ENCODE measurements at places on chromosomes 4 and X.

- no peak for DNase-seq
These were observed 44.1 kb upstream of the CLDN24 start for GRCh38 chr4:183366206-183366835.

DNA sequence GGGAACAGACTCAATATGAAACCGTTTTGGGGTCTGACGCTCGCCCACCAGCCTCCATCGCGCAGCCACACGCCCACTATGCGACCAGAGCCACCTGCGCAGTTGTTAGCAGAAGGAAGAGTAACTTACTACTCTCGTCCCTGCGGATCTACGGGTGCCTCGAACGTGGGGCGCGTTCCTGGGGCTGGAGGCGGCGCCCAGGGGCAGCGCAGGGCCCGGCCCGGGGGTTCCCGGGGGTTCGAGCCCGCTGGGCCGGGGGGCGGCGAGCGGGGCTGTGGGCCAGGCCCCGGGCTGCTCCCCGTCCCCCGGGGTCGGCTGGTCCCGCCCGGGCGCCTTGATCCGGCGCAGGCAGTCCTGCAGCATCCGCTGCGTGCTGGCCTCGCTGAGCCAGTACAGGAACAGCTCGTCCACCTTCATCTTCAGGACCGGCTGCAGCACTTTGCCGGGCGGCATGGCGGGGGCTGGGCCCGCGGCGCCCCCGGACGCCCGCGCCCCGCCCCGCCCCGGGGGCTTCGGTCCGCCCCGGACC lies 404 bp downstream of the PPP2R3B start:
- no peak for DNase-seq

DNA sequence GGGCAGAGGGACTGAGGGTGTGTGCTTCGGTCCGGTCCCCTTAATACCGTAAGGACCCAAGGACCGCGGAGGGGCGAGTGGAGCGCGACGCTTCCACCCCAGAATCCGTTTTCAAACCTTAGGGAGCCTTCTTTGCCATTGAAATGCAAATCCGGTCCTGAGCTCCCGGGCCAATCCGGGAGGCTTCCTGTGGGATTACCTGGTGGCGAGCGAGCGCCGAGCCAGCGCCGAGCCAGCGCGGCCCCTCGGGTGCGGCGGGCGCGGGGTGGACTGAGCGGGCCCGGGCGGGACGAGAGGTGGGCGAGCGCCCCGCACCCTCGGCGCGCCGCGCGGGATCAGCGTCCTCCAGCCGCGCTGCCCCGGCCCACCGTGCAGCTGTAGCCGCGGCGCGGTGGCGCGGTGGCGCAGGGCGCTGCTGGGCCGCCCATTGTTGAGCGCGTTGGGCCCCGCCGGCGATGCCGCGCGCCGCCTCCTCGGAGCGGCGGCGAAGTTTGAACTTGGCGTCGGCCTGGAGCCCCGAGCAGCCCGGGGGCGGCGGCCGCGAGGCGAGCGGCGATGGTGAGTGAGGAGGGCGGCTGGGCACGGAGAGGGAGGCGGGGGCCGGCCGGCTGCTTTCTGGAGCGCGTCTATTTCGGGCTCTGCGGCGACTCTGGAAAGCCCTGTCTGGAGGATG lies 208.7 kb downstream of the SOWAHB start:
- no peak for DNase-seq

- DNase-seq, result no peak
These were observed 19.7 kb upstream of the LRBA start for GRCh38 chr4:151034829-151035228.

DNA sequence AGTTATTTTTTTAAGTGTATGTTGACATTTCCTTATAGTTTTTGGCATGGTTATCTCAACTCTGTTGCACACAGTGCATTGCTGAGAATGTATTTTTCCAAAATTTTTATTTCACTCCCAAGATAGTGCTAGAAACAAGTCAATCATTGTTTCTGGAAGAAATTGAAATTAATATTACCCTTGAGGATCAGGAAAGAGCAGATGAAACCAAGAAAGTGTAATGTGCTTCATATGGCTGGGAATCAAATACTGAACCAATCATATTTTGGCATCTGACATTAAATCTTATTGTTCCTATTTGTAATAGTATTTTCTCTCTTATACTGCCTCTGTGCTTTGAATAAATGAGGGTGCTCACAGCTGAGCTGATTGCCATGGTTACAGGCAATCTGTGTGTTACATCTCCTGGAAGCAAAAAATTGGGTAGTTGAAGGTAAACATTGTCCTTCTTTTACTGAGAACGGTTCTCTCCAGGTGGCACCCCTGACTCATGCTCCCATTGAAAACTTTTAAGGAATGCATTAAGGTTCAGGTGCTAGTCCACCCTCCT lies 358.2 kb upstream of the NR3C2 start:
- DNase-seq, result no peak

DNA sequence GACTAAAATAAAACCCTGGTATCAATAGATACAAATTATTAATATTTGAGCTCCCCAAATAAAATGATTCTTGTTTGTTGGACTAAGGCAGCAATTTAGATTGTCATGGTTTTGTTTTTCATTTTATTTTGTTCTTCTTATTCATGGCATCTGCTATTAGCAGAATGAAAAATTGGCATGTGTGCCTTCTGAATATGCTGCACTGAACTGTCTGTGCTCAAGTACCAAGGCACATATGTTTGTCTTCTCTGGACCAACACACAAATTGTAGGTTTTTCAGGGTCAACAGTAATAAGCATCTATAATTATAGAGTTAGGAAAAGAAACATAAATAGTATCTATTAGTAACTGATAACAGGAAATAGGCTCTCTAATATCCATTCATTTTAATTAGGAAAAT lies 121.1 kb downstream of the BANK1 start:
- no peak for DNase-seq

- no peak for DNase-seq
These were observed 156.9 kb downstream of the AFAP1 start for GRCh38 chr4:7782783-7783182.

DNA sequence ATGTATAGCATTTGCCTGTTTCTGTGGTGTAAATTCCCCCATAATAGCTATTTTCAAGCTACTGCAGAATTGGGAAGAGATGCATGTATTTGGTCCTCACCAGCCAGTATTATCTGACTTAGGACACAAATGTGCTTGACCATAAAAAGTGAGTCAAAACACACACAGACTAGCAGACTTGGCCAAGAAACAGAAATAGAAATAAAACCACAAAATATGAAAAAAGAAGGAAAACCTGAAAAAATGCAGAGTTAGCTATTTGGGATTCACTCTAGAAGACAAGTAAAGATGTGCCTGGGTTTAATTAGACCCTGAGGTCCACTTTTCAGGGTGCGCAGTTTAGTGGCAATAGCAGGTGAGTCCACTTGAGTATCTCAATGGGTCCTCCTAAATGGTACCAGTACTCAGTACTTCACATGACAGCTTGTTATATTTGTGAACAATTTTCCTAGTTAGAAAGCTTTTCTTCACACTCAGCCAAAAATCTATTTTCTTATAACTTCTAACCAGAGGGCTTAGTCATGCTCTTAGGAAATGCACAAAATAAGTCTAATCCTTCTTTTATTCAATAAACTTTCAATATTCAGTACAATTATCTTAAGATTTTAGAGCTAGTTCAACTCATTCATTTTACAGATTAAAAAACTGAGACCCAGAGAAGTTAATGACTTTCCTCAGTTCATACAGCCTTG lies 108.7 kb upstream of the JADE1 start:
- no peak for DNase-seq

DNA sequence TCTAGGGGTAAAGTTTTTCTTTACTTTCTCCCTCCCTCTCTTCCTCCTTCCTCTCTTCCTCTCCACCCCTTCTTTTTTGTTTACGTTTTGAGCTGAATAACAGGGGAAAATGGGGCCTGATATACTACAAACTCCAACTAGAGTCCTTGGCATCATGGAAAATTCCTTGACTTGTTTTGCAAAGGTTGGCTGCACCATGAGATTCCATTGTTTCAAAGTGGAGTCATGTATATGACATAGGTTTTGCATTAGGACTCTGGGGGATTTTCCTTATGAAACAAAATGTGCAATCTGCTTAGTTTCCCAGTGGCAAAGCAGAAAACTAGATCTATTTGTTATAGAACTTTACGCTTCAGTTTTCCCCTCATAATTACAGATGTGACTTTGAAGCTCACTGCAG lies 233.5 kb upstream of the PGRMC2 start:
- no peak for DNase-seq

- peak; percentile 33 for DNase-seq
These were observed 34.9 kb downstream of the FTHL17 start for GRCh38 chrX:31036895-31037294.

- DNase-seq, result peak; percentile 42
These were observed 729 bp upstream of the IRF2 start for GRCh38 chr4:184475096-184475461.

GRCh38 chr4:79227860-79228259 lies 98.0 kb downstream of the NAA11 start:
- DNase-seq, result no peak

GRCh38 chr4:21184788-21185187 lies 484.5 kb downstream of the PACRGL start:
- no peak for DNase-seq

DNA sequence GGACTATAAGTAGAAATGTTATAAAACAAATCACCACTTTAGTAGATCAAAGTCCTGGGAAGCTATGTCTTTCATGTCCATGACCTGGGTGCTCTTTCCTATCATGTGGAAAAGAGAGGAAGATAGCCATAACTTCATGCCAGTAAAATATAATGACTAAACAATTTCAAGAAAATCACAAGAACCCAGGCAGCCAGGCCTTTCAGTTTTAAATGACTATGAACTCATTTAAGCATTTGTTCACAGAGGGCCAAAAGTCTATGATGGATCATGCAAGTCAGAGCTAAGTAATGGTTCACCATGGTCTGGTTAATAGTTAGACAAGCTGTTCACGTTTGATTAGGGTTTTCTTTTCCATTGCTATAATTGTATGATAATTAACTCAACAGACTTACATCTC lies 155.8 kb downstream of the PPARGC1A start:
- DNase-seq, result no peak

DNA sequence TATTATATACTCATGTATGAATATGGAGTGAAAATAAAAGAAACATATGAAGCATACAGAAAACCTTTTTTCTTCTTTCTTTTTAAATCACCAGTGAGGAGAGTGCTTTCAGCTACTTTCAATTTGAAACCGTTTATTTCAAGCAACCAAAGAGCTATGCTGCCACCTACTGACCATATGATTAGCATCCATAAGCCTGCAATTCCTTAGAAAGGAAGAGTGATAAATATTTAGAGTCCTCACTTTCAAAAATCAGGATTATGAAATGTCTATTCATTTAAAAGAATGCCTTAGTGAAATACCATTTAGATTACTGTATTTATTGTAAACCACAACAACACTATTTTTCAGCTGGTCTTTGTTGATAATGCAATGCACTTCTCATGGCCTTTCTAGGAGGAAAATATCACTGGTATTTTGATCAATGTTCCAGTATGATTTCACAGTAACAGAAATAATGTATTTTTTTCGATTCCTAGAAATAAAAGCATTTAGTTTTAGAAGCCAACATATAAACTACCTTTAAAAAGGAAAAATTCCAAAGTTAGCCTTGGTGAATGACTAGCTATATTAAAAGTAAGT lies 667.6 kb downstream of the PCDH18 start:
- peak; percentile 84 for DNase-seq

Measured in midbrain (tissue), 1 donor.